ENCODE measurements at places on chromosomes 7 and 10.

- no peak for DNase-seq
These were observed 241.6 kb downstream of the NSUN6 start for GRCh38 chr10:18409599-18410397.

DNA sequence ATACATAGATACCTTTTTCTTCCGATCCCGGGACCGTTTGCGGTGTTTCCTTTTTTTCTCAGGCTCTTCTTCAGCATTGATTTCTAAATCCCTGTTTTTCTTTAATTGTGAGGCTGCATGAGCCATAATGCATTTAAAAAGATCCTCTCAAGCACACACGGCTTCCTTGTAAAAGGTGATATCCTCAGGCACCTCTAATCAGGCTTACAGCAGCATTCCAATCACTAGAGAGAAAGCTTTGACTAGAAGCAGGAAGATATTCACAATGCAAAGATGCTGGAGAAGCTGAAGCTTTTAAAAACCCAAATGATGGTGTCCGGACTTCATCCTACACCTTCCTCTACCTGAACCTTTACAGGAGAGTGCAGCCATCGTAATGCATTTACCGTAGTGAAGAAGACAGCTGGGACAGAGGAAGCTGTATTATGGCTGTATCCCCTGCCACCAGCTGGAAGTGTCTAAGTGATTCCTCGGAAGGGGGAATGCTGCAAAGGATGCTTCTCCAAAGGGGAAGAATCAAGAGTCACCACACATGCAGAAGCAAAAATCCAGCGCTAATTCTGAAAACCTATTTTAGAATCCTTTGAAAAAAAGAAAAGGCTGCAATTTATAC is at the start of gene ANK3:
Gene ANK3 (minus strand): TSS at position 463 of the 613 bp plus-strand sequence. CDS start 337 bp downstream, at position 126.
- DNase-seq: no peak

DNA sequence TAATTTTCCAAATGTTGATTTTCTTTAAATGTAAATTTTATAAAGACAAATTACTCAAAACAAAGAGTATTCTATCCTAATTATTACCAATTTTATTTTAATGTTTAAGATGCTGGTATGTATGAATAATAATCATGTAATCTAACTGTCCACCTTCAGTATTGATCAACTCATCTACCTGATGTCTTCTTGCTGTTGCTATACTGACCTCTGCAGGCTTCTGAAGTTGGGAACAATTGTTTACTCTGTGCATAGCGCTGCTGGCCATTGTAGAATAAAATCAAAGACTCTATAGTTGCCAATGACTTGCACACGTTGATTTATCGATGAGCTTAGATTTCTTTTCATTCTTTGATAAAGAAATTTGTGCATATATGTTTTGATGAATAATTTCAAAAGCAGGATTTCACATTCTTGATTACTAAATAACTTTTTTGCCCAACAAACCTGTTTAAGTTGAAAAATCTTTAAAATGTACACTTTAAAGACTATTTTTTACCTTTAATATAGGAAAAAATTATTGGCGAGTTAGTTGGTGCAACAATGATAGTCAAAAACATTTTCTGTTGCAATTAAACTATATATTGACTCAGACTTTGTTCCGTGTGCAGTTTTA is 282.3 kb downstream of the TFEC start:
- DNase-seq: peak; percentile 46

DNA sequence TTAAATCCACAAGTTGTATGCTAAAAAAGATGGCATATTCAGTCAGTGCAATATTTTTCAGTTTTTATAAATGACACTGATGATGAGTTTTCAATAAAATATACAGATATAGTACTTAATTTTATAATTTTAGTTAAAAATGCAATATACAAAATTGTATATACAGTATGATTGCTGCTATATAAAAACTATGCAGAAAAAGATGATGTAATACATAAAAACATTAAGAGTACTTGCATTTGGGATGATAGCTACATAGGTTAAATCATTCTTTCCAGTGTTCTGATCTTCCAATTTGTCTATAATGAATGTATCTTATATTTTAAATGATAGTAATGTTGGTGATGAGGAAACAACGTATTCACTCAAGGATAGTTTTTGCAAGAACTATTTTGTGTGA is 92.0 kb upstream of the RPA3 start:
- no peak for DNase-seq

Data from NCI-H1417 (cell line).